Activated CD4-positive, alpha-beta memory T cell treated with anti-CD3 and anti-CD28 coated beads, Interleukin-2, amount 10 ng/mL, durations not matched to agents 7 days and 5 days (primary cell): ENCODE measurements at places on chromosomes 12 and 14. TPM values are rescaled to one million over a fixed set of nuclear protein-coding genes. Genes with fewer than 3 reads are reported as not detected.

GRCh38 chr14:30194741-30195148 lies 267.1 kb upstream of the PRKD1 start:
- DNase-seq = no peak
- no peaks in the 10 kb centered on the region for H3K36me3 ChIP-seq
- H3K27ac ChIP-seq = no peak overlapping the region
- no peaks in the 10 kb centered on the region for H3K27me3 ChIP-seq
- no peaks in the 10 kb centered on the region for H3K4me1 ChIP-seq

MFAP5 gene
- total RNA-seq = not detected

RTN1 gene
- total RNA-seq = not detected

- peaks cover 51% of the 10 kb centered on the region for H3K27me3 ChIP-seq
- no peak for DNase-seq
- no peak overlapping the region for H3K27ac ChIP-seq
- H3K36me3 ChIP-seq = no peaks in the 10 kb centered on the region
- H3K4me1 ChIP-seq = peaks cover 7% of the 10 kb centered on the region
Measured at GRCh38 chr14:99966037-99966835, 99.0 kb upstream of the EVL start.

- H3K27ac ChIP-seq = no peak overlapping the region
- H3K27me3 ChIP-seq = peaks cover 34% of the 10 kb centered on the region
- peaks cover 5% of the 10 kb centered on the region for H3K36me3 ChIP-seq
Measured at GRCh38 chr14:105477660-105478397, 3.2 kb downstream of the CRIP2 start.

GRCh38 chr14:54366736-54367735 lies 29.8 kb upstream of the CDKN3 start:
- peaks cover 19% of the 10 kb centered on the region for H3K27me3 ChIP-seq
- DNase-seq = no peak
- H3K27ac ChIP-seq = no peak overlapping the region
- H3K36me3 ChIP-seq = no peaks in the 10 kb centered on the region
